ENCODE measurements at places on chromosomes 12 and 14.

GRCh38 chr12:105944628-105945027, 194.1 kb downstream of the NUAK1 start:
- DNase-seq: no peak

GRCh38 chr12:65993173-65993572, 137.4 kb downstream of the LLPH start:
- no peak for DNase-seq

DNA sequence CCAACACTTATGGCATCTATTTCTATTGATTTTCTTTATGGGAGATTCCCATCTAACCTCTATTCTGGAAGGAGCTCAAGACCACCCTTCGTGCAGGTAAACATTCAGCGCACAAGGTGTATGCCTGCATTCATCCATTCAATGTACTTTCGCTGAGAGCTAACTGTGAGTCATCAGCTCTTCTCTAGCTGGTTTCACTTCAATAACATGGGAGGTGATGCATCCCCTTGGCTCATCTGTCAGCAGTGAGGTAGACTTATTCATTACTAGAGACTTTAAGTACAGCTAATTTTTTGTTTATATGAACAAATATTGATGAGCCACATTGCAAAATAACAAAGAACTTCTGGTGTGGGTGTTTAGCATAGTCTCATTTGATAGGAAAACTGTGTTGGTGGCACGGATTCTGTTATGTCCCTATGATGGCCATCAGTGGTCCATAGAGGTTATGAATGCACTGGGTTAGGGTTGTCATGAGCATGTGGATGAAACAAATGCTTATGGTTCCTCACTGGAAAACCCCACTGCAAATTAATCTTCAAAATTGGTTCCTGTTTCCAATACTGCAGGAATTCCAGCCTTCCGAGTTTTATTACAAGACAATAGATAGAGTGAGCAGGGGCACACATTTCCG, 1151.0 kb downstream of the BCL11B start:
- DNase-seq: no peak

DNA sequence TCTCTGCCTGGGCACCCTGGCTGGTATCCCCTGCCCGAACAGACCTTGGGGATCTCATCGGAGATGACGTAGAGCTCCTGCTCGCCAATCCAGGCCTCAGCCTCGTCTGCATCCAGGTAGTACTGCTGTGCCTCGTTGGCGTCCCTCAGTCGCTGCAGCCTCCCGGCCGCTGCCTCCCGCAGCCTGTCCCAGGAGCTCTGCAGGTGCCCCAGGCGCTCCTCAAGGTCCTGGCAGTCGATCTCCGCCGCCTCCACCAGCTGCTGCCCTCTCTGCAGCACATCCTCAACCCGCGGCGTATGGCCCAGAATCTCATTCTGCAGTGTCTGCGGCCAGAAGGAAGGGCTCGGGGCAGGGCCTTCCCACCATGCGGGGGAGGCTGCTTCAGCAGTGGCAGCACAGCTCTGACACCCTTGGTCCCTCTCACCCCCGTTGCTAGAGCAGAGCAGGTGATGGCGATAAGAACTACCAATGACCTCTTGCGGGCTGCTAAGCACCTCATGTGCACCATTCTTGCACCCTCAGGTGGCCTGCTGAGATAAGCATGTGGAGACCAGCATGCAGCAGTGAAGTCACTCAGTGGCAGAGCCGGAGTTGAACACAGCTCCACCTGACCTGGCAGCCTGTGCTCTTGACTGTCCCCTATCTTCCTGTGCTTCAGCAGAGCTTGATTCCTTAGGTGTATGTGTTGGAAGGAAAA, 71.0 kb downstream of the PLEKHG3 start:
- no peak for DNase-seq

- no peak for DNase-seq
Measured at GRCh38 chr14:52189325-52189724, 78.2 kb upstream of the PTGDR start.

DNA sequence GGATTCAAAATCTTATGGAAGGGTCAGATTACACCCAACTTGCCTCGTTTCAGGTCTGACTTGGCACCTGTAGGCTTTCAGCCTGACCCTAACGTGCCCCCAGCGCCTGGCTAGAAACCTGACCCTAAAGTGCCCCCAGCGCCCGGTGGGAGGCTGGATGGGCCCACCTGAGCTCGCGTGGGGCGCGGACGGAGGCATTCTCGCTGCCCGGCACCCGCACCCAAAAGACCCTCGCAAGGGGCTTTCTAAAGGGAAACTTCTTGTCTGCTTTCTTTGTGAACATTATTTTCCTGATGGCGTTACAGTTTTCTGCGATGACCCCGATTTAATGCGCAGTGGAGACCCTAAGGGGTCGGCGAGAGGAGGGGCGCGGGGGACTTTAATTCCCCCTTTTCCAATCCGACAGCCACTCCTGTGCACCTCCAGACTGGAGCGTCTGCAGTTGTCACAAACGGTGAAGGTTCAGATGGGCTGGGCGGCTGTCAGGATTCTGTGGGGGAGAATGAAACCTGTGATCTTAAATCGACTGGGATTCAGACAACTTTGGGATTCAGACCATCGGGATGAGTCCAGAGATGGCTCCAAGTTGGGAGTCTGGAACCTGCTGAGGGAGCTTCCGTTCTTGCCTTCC, 751 bp upstream of the HRK start:
- no peak for DNase-seq

DNA sequence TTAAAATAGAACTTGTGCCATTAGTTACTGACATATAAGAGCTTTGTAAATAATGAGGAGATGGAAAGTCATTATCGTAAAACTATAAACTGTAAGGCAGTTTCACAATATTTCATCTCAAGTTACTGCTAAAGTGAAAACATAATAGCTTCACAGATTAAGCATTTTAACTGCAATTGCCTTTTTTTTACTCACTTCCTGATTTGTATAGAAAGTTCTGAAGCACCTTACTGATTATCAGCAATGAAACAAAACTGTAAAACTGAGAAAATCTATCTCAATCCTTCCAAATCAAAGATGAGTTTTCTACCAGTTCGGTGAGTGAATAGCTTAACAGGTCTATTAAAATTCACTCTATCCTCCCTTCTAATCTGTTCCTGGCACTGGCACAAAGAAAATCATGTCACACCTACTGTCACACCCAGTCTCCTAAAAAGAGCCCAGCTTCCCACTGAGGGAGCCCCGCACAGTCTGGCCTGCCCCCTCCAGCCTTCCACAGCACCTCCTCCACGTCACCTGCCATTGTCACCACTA, 161.4 kb upstream of the ABCD2 start:
- no peak for DNase-seq

- no peak for DNase-seq
Measured at GRCh38 chr14:64755781-64756221, 51.6 kb downstream of the PLEKHG3 start.

- no peak for DNase-seq
Measured at GRCh38 chr12:10241727-10242126, 29.1 kb downstream of the GABARAPL1 start.

GRCh38 chr12:69996241-69996640, 171.2 kb downstream of the MYRFL start:
- no peak for DNase-seq

- DNase-seq: no peak
Measured at GRCh38 chr14:60214415-60215126, 34.5 kb upstream of the PPM1A start.

- DNase-seq: peak; percentile 33
Measured at GRCh38 chr14:64478634-64479250, 13.4 kb downstream of the AKAP5 start.

DNA sequence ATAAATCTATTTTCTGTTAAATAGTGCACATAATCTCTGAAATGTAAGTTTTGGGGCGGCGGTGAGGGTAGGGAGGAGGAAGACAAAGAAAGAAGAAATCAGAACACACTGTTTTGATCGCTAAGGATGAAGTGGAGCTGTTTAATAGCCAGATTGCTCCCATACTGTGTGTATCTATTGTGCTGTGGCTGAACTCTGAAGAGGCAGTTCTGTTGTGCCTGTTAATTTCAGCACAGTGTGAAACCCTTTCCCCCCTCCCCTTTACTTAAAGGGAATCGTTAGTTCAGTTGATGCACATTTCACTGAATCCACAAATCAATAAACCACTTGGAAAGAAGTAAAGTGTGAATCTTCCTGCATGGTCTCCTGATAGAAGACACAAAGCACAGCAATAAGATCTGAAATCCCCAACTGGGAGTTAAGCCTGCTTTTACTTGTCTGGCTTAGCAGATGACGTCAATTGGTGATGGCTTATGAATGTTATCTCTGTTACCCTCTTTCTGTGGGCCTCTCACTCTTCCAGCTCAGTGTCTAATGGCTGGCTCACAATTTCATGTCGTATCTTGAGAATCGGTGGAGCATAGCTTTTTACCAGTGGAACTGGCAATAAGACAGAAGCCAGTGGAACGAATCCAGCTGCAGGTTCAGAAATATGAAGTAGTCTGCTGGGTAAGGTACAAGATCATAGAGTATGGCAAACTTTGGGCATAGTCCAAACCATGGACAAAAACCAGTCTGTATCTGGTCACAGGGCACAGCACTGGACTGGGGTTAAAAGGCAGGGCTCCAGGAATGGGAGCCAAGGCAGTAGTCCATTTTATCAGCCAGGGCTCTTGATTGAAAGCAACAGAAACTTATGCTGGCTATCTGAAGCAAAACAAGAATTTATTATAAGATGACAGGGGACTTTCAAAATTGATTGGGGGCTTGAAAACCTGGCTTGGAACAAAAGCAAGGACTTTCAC, 413.5 kb upstream of the SEL1L start:
- no peak for DNase-seq

DNA sequence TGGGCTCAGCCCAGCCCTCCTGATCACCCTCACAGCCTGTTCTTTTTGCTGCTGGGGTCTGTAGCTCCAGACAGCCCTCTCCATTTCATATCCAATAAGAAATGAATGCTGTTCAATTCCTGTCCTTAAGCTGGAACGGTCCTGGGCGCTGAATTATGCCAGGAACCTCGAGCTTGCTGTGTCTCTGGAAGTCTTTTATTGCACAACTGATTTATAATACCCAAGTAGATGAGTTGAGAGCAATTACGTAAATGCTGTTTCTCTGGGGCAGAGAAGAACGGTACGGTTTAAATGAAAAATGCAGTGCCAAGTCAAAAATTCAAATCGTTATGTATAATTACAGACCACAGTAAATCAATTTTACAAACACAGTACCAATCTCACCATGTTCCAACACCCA, 161.0 kb downstream of the SAMD4A start:
- DNase-seq: no peak

GRCh38 chr14:68943107-68943506, 36.0 kb downstream of the ACTN1 start:
- no peak for DNase-seq

GRCh38 chr14:98130691-98131090, 1141.3 kb downstream of the BCL11B start:
- no peak for DNase-seq

- DNase-seq: no peak
Measured at GRCh38 chr12:122366685-122367475, 55.6 kb downstream of the CLIP1 start.

- peak; percentile 66 for DNase-seq
Measured at GRCh38 chr14:65179918-65180724, 77.8 kb upstream of the MAX start.

- no peak for DNase-seq
Measured at GRCh38 chr12:23236811-23237210, 611.8 kb downstream of the ETNK1 start.

DNA sequence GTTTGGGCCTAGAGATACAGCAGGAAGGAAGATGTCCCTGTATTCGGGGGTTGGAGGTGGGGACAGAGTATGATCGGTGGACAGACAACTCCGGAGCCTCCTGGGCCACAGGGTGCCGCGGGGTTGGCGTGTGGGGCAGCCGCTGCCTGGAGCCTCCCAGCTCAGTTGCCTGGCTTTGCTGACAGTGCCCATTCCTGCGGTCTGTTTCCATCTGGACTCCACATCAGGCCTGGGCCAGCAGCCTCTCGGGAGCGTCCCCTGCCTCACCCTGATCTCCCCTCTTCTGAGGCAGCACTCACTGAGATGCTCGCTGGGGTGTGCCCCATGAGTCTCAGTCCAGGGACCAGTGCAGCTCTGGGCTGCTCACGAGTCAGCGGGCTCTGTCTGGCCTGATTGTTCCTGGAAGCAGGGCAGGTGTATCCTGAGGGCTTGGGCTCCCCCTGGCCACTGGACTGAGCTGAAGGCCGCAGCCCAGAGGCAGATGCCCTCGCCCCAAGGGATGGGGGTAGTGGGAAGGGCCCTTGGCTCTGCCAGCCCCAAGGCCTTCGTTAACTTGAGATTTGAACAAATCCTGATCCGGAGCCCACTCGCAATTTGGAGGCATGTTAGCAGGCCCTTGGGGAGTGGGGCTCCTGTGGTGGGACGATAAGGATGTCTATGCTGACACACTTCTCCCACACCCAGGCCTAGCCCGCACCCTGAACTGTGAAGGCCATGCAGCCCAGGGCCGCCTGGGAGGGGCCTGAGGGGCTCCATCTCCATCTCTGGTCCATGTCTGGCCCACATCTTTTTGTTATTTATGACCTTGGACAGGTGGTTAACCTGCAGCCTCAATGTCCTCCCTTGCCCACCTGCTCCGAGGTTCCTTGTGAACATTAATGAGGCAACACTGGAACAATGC, 7.5 kb downstream of the HIP1R start:
- no peak for DNase-seq

- DNase-seq: no peak
Measured at GRCh38 chr14:20808162-20808483, 5.5 kb upstream of the RNASE1 start.

DNA sequence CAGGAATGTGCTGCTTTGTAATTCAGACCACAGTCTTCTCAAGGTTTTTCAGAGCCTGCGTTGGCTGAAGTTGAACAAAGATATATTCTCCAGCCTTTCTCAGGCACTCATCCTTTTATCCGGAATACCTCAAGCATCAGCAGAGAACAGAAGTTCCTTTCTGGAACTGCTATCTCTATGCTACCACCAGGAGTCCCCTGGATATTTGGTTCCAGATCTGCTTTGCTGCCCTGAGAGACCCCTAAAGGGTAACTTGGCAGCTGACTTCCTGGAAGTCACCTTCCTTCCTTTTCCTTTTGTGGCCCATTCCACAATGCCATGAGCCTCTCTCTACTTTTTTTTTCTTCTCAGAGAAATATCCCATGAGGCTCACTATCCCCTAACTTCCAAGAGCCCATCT, 188.2 kb downstream of the PLCZ1 start:
- DNase-seq: no peak

DNA sequence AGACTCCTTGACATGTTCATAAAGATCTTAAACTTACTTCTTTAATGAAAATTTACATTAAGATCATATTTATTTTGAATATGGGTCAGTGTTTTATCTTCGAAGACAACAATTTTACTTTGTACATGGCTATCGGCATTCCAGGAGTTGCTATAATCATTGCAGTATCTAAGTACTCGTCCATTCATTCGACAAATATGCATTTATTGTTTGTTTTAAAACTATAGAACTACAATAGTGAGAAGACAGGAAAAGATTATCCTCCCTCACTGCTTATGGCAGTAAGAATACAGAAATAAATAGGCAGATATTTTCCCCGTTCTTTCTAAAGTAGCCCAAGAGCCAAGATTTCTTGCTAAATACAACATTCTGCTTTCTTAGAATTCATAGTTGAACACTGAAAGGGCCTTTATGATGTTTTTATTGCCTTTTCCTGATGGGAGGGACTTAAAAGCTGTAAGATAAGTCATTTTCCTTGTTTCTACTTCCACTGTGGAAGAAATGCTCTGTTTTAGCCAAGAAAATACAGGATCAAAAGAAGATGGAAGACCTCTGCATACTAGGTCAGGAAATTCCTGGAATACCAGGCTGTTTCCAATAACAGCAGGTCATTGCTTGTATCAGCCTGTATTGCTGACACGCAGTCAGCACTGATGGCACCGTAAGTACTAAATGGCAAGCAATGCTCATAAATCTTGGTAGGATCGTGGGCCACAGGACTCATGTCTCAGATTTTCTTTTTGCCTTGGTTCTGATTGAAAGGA, 521.0 kb upstream of the ATP2B1 start:
- DNase-seq: no peak

GRCh38 chr12:52539083-52539820, 13.7 kb downstream of the KRT71 start:
- no peak for DNase-seq
